Epithelial cell of proximal tubule (primary cell): ENCODE measurements at places on chromosomes 7 and 10. TPM values are rescaled to one million over a fixed set of nuclear protein-coding genes. Genes with fewer than 3 reads are reported as not detected.

- no peak for DNase-seq
These were observed 495.4 kb upstream of the POM121L12 start for GRCh38 chr7:52540041-52540440.

Gene CRYGN
- total RNA-seq, result not detected in 2 replicates

DNA sequence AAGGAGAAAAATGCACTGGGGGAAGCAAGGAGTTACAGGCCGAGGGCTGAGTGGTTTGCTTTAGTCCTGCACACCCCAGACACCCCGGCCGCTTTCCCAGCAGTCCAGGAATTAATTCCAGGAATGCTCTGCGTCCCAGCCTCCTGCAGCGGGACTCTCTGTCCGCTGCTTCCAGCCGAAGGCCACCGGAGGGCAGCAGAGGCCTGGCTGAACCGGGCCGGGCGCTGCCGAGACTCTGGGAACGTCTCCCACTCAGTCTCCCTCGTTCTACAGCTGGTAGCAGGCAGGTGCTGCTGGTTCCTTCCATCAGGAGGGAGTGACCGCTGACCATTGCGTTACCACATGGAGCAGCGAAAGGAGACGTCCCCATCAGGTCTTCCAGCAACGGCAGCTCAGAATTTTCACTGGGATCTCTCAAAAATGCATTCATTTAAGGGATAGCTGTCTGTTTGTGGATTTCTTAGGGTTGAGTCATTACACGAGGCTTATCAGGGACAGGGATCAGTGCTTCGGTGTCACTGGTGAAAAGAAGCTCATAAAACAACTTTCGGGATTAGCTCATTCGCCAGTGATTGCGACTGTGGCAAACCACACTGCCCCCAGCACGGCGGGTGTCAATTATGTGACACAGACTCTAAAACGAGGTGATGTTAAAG lies 24.9 kb upstream of the PITRM1 start:
- peak; percentile 56 for DNase-seq

Gene ACBD7
- 1.2 and 1.6 TPM in 2 replicates for total RNA-seq

Gene FRAT2
- total RNA-seq, result 6.3 and 11.4 TPM in 2 replicates

GRCh38 chr10:6153845-6154244 lies 48.9 kb upstream of the PFKFB3 start:
- DNase-seq, result no peak

DNA sequence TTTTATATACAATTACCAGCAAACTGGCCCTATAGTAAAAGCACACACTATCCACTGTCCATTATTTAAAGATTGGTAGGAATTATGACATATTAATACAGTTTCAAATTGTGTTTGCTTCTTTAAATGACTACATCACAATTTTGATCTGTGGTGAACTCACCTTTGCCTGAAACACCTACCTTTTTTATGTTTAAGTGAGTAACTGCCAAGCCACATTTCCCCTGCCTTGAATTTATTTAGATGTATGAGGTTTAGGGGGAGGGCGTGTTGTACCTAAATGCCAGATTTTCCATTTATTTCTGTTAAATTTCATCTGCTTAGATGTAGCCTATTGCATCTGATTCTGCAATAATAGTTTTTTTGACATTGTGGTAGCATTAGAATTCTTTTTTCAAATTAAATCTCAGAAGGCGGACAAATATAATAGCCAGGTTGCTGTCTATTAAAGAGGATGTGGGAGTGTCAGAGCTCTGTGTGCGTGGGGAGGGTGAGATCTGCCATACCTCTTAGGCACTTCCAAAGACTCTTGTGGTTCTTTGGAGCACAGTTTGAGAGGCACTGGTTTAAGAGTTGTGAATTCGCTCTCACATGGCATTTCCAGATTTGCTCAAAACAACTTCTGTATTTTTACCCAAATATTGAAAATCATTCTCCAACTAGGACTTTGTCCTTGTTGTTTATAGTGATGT lies 13.8 kb downstream of the PIK3CG start:
- DNase-seq, result no peak

GRCh38 chr10:132648072-132648850 lies 110.7 kb downstream of the INPP5A start:
- DNase-seq, result no peak

Gene SFTPA1
- not detected in 2 replicates for total RNA-seq

Gene PAXIP1
- total RNA-seq, result 14.5 and 17.1 TPM in 2 replicates

Gene EPO
- not detected in 2 replicates for total RNA-seq

GRCh38 chr10:24720096-24720495 lies 3.6 kb downstream of the ARHGAP21 start:
- no peak for DNase-seq

DNA sequence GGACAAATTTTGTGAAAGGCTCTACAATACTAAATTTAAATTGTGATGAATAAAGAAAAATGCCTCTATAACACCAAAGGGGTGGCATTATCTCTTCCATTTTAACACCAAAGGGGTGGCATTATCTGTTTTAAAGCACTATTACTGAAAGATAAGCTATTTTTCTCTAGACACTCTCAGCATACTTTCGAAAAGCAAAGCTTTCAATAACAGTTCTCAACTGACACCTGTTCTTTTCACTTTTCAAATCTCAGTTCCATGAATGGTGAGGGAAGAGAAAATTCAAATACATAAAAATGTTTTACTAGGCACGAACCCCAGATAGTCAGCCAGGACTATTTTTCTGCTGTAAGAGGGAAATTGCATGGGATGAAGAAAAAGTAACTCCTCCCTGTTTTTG lies 103.8 kb downstream of the CPEB3 start:
- no peak for DNase-seq

DNA sequence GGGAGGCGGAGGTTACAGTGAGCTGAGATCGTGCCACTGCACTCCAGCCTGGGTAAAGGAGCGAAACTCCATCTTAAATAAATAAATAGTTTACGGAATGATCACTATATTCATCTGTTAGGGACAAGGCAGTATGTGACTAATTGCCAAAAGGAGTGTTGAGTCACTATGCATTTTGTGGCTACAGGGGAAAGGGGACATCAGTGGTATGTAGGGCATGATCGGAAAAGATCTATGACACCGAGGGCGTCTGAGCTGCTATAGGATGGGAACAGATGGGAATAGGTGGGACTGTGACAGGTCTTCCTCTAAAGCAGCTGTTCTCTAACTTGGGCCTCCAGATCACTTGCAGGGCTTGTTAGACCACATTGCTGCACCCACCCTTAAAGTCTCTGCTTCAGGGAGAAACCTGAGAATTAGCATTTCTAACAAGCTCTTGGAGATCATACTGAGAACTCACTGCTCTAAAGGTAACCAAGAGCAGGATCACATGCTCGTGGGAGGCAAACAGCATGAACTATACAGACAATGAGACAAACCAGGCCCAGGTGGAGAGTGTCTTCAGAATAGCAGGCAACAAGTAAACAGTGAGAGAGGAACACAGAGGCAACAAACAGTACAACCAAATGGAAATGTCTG lies 65.1 kb upstream of the ITGA8 start:
- no peak for DNase-seq

GRCh38 chr10:81405399-81405798 lies 469.6 kb upstream of the NRG3 start:
- DNase-seq, result no peak

Gene MICALL2
- 8.1 and 12.4 TPM in 2 replicates for total RNA-seq

Gene NUDT13
- 2.9 and 3.6 TPM in 2 replicates for total RNA-seq

DNA sequence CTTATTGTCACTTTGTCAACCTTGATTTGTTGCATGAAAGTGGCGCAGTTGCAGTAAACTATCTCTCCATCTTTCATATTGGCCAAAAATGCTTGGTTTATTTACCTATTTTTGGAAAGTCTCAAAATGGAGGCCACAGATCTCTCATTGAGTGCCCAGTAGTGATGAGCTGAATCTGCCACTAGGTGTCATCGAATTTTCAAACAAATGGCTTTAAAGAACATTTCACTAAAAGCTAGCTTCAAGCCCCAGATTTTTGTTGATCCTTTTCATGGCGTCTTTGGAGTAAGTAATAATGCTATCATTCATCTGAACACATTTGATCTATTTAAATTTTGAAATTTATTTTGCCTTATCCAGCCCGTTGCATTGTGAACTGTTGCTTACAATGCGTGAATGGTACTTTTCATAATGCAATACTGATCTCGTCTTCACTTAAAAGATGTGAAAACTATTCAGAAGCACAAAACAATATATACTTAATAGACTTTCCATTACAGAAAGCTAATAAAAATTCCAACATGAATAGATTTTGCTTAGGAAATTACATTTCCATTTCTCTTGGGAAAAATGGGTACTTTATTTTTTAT lies 236.2 kb downstream of the DNAJB9 start:
- no peak for DNase-seq

Gene SEMA3D
- total RNA-seq, result 0.35 and 0.94 TPM in 2 replicates

GRCh38 chr7:70217571-70217970 lies 619.3 kb downstream of the AUTS2 start:
- no peak for DNase-seq

GRCh38 chr7:91894781-91895480 lies 14.4 kb upstream of the MTERF1 start:
- no peak for DNase-seq

DNA sequence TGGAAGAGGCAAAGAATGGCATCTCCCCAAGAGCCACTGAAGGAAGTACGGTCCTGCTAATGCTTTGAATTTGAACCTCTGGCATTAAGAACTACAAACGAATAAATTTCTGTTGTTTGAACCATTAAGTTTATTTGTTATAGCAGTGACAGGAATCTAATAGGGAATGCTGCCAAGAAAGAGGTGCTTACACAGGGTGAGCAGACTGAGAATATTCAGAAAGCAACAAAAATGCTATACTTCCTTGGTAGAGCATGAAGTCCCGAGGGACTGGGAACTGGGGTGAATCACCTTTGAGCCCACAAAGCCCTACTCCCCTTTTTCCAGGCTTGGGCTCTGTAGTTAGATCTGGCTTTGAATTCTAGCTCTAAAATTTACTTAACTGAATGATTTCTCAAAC lies 45.0 kb downstream of the PANK1 start:
- no peak for DNase-seq

- no peak for DNase-seq
These were observed 20.8 kb upstream of the DDIT4 start for GRCh38 chr10:72252972-72253371.

Gene C10orf88
- 3.9 and 5.9 TPM in 2 replicates for total RNA-seq

Gene CHST3
- 20.5 and 29.7 TPM in 2 replicates for total RNA-seq

Gene BAG3
- total RNA-seq, result 39.1 and 55.1 TPM in 2 replicates

- no peak for DNase-seq
These were observed 48.2 kb downstream of the DNAJC12 start for GRCh38 chr10:67789769-67790168.

Gene ZPBP
- not detected in 2 replicates for total RNA-seq

Gene ECHS1
- 130 and 147 TPM in 2 replicates for total RNA-seq

GRCh38 chr7:129646369-129647021 lies 35.0 kb downstream of the NRF1 start:
- DNase-seq, result no peak

- DNase-seq, result no peak
These were observed 149.1 kb upstream of the CALCR start for GRCh38 chr7:93723424-93724124.

DNA sequence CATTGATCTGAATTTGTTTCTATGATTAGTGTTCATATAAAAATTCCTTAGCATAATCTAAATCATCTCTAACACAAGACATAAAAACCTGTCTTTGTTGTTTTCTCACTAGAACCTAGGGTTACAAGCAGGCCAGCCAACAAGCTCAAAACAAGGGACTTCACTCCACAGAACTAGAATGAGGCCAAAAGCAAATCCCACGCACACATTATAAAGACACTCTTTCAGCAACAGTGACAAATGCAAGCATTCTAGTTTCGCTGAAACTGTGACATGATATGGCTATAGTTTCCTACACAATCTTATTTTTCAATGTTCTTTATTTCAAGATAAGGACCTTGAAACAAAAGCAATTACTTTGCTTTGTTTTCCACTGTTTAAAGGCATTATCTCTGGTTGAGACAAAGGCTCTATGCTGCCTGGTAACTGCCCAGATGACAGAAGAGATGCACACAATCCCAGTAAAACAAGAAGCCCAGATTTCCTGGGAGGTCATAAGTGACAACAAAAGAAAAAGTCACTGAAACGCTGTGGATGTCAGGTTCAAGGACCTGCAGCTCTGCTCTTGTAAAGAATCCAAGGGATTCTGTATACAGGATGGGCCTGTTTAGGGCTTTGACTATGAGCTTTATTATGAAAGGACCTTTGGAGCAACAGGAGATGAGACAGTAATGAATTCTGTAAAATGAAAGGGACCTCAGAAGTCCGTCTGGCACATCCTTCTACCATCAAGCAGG lies 105.3 kb downstream of the SORCS1 start:
- no peak for DNase-seq

DNA sequence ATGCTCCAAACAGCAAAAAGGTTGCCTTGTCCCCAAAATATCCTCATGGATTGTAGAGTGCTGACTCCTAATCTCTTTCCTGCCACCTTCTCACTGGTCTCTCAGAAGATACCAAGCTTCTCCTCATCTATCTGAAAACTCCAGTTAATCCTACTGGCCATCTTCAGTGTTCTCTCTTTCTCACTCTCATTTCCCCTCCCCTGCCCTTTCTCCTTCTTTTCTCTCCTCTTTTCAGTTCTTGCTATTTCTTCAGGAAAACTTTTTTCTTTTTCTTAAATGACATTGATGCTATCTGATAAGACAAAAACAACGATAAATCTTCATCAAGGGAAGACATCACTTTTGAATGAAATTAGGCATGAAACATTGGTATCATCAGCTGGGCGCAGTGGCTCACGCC lies 109.8 kb downstream of the USP6NL start:
- DNase-seq, result no peak

DNA sequence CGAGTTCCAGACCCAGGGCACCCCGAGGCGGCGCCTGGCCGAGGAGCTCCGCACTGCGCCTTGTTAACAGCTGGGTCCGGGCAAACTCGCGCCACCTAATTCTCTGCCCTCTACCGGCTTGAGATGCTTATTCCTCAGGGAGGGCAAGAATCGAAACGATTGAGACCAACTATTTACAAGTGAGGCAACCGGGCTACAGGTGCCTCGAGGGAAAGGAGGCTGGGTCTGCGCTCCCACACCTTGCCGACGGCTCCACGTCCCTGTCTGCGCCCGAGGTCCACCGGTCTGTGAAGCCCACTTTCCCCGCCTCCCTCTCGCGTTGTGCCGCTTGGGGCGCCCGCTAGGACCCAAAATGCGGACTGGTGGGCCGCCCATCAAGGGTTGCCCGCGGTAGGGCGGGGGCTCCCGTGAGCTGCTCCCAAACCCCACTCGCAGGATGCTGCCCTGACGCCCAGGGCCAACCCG lies 527 bp downstream of the AKR1B1 start:
- DNase-seq, result no peak

DNA sequence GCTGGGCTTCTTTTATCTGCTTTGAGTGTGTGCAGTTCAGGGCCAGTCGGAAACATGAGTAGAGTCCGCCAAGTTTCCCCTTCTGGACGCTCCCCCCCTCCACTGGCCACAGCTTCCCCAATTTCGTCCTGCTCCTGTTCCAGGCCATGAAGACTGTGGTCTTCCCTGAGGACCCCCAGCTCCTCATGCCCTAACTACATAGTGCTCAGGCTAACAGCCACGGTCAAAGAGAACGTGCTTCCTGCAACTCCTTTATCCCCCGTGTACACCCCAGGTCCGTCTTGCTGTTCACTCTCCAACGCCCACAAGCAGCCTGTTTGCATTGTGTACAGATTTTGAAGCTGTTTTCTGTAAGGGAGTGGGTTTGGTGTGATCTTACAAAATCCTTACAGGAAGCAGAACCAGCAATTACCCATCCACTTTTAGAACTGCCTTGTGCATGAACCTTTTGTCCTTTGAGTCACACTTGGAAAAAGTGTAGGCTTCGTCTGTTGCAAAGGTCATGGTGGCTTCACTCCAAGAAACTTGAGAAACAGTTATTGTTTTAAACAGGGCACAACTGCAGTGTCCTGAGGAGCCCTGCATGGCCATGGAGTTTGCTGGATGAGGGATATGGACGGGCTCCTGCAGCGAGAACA lies 77.0 kb upstream of the FAM20C start:
- peak; percentile 6 for DNase-seq
